Stimulated activated CD8-positive, alpha-beta memory T cell treated with anti-CD3 and anti-CD28 coated beads, Interleukin-2, amount 100 ng/mL, for 1 hour (primary cell): ENCODE measurements at places on chromosomes 3 and 15.

- DNase-seq, result no peak
These were observed 197.1 kb upstream of the UBE2E1 start for GRCh38 chr3:23608650-23609049.

GRCh38 chr3:98812851-98813374 lies 49.8 kb downstream of the ST3GAL6 start:
- DNase-seq, result no peak

GRCh38 chr3:55484191-55484689 lies 2.9 kb downstream of the WNT5A start:
- DNase-seq, result no peak

GRCh38 chr3:16817197-16817596 lies 67.6 kb upstream of the PLCL2 start:
- no peak for DNase-seq

GRCh38 chr3:108590460-108590859 lies 938 bp downstream of the DZIP3 start:
- DNase-seq, result no peak

DNA sequence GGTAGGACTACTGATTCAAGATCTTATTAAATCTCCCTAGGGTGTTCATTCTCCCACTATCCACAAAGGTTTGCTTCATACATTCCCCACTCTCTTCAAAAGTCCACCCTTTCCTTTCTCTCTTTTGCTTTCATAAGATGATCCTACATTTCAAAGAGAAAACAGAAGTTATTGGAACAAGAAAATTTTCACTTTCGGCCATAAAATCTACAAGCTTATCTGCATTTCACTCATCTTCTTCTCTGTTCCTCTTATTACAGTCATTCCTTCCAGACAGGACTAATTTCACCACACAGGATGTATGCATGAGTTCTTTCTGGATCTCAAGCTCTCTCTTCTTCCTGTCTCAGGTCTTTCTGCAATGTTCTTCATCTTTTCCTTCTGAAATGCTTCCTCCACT lies 238.7 kb downstream of the ISL2 start:
- DNase-seq, result no peak

DNA sequence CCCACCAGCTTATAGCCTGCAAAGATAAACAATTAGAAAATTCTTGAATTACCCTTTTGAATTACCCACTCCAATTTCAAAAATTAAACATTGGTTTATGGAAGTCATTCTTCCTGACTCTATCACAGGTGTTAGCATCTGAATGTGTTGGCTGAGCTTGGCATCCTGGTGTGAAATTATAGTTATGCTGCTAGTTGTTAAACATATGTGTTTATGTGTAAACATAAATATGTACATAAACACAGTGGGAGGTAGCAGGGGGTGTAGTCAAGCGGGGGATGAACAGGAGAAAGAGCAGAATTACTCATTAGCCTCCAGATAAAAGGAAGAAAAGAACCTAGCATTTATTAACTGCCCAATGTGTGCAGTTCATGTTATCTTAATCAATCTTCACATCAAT lies 530.2 kb downstream of the MCTP2 start:
- no peak for DNase-seq

GRCh38 chr3:58577269-58577821 lies at the start of gene FAM107A:
Gene FAM107A, minus strand, starts transcription at chr3:58577391. Its CDS starts 7,531 bp downstream, at chr3:58569860.
- DNase-seq, result no peak

DNA sequence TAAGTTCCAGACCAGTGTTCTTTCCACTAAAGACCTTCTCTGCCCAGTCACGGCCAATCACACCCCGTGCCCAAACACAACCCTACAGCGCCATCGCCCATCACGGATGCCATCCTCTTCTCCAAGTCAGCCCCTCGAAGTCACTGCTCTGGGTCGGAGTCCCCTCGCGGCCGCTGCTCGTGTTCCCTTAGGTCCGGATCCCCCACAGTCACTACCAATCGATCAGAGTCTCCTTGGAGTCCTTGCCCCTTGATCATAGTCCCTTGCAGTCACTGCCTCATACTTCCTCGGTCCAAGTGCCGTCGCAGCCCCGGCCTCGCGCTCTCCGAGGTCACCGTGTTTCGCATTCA lies 461 bp downstream of the PCYT1A start:
- DNase-seq, result no peak

DNA sequence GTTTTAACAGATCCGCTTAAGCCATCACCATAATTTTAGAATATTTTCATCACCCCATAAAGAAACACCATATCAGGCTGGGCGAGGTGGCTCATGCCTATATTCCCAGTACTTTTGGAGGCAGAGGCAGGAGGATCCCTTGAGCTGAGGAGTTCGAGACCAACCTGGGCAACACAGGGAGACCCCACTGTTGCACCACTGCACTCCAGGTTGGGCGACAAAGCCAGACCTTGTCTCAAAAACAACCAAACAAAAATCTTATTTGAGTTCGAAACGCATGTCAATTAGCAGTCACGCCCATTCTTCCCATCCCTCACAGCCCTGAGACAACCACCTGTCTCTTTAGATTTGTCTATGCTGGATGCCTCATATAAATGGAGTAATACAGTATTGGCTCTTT lies 119.9 kb downstream of the KLF13 start:
- no peak for DNase-seq

- DNase-seq, result no peak
These were observed 26.4 kb downstream of the PEAK1 start for GRCh38 chr15:77393471-77393840.

DNA sequence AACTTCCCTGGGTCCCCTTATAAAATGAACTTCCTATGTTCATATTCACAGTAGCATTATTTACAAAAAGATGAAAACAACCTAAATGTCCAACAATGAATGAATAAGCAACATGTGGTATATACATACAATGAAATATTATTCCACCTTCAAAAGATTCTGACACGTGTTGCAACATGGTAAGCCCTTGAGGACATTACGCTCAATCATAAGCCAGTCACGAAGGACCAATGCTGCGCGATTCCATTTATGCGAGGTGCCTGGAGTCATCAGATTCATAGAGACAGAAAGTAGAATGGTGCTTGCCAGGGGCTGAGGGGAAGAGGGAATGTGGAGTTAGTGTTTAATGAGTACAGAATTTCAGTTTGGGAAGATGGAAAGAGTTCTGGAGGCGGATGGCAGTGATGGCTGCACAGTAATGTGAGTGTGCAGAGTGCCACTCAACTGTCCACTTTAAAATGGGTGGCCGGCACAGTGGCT lies 88.8 kb upstream of the ALDH1A3 start:
- no peak for DNase-seq

GRCh38 chr3:135622656-135623055 lies 342.9 kb upstream of the PPP2R3A start:
- DNase-seq, result no peak

- no peak for DNase-seq
These were observed 54.3 kb upstream of the ROBO1 start for GRCh38 chr3:79822076-79822475.

DNA sequence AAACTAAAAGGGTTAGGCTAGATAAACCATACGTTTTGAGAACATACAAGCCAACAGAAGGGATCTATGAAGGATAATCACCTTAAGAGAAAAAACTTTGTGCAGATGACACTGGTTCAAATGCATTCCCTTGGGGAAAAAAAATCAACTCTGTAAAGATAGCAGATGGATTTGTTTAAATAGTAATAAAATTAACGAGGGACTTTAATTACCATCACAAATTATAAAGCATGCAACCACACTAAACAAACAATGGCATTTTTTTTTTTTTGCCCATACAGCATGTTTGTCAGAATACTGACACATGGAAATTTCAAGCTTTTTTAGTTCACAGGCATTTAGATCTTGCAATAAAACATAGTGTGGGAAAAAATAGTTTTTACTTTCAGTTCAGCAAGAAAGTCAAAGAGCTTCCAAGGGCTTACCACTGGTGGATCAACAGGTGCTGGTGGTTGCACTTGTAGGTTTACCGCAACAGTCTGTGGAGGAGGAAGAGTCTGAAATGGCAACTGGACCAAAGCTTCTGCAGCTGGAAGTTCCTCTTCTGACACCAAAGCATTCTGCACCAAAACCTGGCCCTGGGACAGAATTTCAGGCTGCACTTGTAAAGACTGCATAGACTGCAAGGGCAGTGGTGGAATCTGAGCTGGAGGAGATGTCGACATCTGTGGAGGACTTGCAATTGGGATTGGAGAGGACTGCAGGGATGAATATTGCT lies 53.1 kb downstream of the PHC3 start:
- no peak for DNase-seq

DNA sequence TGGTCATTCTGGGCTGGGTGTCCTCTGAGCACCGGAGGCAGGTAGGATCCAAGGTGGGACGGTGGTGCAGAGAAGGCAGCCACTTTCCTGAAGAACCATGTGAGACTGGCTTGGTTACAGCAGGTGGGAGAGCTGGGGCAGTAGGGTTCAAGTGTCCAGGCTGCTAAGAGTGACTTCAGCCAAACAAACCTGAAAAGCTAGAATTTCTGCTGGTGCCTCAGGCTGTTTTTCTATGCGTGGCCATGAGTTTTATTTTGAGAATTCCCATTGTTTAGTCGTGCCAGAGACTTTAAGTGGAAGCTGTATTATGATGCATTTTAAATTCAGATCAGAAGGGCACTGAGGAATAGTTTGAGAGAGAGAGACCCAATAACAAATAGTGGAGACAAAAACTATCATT lies 20.1 kb downstream of the USP13 start:
- no peak for DNase-seq

DNA sequence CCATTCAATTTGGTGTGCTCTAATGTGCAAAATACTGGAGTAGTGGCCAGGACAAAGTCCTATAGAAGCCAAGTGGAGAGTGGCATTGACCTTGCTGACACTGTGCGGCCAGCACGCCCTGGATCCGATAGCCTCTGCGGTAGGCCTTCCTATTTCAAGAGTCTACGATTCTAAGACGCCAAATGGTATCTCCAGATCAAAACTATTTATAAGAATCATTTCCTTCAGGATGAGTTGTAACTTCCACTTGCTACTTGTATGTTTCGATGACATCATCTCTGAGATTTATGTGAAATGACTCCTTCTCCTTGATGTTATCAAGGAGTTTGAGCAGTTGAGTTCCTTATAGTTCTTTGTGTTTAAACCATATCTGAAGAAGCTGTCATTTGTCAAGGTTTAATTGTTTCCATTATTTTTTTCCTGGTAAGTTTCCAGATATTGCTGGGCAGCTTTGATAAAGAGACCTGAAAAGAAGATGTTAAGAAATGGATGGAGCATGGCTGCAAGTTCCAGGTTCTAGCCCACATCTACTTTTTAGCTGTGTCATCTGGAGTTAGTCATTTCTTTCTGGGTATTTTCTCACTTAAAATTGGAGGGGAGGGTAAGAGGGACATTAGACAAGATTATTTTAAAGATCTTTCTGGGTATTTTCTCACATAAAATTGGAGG lies 71.8 kb downstream of the TMEM44 start:
- DNase-seq, result no peak

- no peak for DNase-seq
These were observed 117.6 kb upstream of the UBP1 start for GRCh38 chr3:33557829-33558228.

DNA sequence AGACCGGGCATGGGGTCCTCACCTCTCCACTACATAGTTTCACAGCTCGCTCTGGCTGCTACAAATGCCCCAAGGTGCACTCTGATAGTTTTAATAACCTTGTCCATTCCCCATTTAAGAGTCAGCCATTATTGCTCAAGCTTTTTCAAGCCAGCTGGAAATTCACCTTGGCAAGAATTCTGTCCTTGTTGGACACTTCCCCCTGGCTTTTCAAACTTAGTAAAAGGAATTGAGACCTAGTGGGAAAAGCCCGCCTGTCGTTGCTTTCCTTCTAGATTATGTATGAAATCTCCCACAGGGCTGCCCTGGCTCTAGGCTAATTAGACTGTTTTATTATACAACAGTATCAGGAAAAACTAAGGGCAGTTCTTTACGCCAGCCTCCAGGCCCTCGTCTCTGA lies 293.7 kb upstream of the GADL1 start:
- no peak for DNase-seq

- no peak for DNase-seq
These were observed 105.5 kb downstream of the RYK start for GRCh38 chr3:134145183-134145582.

GRCh38 chr3:59850417-59850816 lies 800.6 kb upstream of the CFAP20DC start:
- no peak for DNase-seq

- DNase-seq, result no peak
These were observed 125.7 kb downstream of the TBL1XR1 start for GRCh38 chr3:177071496-177072156.

- no peak for DNase-seq
These were observed 521.4 kb upstream of the TGFBR2 start for GRCh38 chr3:30084971-30085403.

- DNase-seq, result no peak
These were observed 243.9 kb downstream of the SHQ1 start for GRCh38 chr3:72604328-72604727.

DNA sequence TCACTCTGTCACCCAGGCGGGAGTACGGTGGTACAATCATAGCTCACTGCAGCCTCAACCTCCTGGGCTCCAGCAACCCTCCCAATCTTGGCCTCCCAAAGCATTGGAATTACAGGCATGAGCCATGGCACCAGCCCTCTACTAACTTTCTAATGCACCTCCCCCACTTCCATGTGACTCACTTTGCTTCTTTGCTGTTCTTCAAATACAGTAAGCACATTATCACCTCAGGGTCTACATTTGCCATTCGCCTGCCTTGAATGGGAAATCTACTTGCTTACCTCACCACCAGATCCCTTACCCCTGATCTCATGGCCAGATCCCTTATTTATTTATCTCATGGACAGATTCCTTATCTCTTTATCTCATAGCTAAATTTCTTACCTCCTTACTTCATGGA lies 235.3 kb downstream of the KCNMB2 start:
- no peak for DNase-seq

DNA sequence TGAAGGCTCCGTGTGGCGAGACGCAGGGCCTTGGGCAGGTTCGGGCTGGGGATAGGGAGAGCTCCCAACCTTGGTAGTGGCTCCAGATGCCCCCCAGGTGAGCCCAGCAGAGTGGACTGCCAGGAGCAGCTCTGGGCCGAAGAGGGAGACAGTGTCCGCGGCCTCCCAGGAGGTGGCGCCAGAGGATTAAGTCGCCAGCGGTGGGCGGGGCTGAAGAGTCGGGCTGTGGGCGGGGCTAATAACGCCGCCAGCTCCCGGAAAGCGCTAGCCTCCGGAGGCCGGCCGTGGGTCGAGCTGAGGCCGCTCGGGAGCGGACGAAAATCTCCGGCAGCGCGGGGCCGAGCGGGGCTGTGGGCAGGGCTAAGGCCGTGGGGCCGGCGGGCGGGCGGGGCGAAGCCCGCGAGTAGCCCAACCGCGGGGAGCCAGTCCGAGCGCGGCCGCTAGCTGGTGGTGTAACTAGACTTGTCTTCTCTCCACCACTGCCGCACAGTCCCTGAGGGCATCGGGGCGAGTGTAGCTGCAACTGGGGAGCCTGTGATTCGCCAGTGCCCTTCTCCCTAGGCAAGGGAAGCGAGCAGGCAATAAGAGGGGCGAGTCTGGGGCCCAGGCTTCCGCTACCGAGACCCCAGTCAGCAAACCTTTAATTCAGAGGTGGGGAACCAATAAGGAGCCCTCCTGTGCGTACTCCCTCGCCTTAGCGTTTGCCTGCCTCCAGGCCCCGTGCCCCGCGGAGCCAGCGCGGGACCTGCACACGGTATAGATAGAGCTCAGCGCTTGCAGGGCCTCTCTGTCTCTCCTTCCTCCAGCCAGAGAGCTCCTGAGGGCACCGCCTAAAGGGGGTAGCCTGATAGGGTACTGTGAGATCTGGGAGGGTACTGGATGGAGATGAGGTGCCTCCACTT lies 14.4 kb upstream of the BSN start:
- peak; percentile 90 for DNase-seq
